Activated T-helper 2 cell treated with anti-CD3 and anti-CD28 coated beads, Interferon-gamma antibody, Interleukin-2, Interleukin-4, amounts not matched to agents 10 μg/mL and 5 μg/mL and 100 μg/mL, durations not matched to agents 14 hours and 24 hours and 36 hours (primary cell): ENCODE measurements at places on chromosomes 11 and 22.

DNA sequence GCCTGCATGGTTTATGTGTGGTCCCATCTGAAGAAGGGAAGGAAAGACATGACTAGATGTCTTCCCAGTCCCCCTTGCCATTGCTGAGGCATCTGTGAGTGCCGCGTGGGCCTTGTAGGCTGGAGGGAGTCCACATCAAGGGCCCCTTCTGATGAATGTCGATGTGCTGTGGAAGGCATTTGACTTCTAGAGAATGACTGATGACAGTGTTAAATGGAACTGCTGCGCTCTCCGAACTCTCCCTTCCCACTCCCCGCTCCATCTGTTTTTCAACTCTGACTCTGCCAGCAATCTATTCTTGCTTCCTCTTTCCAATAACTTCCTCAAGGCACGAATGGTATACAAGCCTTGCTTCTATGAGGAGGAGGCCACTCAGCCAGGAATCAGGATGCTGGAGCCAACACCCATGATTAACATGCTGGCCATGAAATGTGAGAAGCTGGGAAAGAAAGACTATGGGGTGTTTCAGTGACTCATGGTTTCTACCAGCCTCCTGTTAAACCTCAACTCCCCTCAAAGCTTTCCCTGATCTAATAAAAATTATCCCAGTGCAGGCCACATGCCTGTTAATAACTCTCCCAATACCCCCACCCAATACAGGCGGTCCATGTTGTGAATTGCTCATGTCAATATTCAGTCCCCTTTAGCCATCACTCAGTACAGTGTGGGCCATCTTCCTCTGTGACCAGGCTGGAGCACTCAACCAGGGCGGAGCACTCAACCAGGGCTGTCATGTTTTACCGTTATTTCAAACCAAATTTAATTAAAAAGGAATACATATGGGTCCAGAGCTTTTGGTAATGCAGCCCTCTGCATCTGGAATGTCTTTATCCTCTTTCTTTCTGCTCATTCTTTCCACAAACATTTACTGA, 46.4 kb upstream of the TBCEL start:
- H3K36me3 ChIP-seq = no peaks in the 10 kb centered on the region
- DNase-seq = no peak
- no peak overlapping the region for H3K27ac ChIP-seq
- no peak overlapping the region for H3K4me3 ChIP-seq
- H3K4me1 ChIP-seq = no peaks in the 10 kb centered on the region

- H3K27ac ChIP-seq = no peak overlapping the region
- H3K4me3 ChIP-seq = no peak overlapping the region
- H3K27me3 ChIP-seq = no peaks in the 10 kb centered on the region
- no peaks in the 10 kb centered on the region for H3K4me1 ChIP-seq
- no peak for DNase-seq
- no peaks in the 10 kb centered on the region for H3K36me3 ChIP-seq
Observed at GRCh38 chr22:34841331-34841771, 224.6 kb upstream of the ISX start.

DNA sequence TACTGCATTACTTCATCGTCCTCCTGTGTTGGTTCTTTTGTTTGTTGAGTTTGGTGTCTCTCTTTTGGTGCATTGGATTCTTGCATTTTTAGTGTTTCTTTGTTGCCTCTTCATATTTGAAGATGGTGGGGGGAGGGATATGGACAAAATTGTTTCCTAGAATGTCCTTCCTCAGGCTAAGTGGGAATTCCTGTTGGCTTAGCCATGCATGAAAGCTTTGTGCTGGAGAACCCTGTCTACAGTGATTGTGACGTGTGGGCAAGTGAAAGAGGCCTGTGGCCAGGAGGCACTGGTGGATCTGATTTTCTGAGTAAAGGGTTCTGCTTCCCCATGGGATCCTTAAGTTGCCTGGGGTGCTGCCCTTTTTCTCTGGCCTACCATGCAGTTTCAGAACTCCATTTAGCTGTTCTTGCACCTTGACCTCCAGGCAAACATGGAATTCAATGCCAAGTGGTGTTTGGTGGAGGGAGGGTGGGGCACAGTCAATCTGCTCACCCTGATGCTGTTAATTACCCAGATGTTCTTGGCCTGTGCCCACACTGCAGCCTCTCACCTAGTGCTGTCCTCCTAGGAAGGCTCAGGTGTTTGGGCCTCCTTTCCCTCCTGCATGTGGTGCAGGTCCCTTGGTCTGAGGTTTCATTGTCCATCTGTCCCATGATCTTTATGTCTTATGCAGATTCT, 46.3 kb upstream of the SLC22A12 start:
- H3K36me3 ChIP-seq = no peaks in the 10 kb centered on the region
- DNase-seq = no peak
- H3K27me3 ChIP-seq = peaks cover 6% of the 10 kb centered on the region
- no peak overlapping the region for H3K4me3 ChIP-seq
- H3K27ac ChIP-seq = no peak overlapping the region

DNA sequence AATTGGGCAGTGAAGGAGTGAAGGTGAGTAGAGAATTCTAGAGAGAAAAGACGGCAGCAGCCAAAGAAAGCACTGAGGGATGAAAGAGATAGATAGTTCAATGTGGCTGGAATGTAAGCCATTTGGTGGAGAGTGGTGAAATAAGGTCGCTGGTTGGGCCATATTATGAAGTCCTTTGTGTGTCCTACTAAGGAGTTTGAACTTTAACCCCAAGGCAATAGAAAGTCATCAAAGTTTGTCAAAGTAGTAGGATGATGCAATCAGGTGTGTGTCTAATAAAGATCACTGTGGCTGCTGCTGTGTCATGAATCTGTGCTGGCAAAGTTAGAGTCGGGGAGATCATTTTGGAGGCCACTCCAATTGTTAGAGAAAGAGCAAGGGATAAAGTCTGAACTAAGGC, 18.7 kb downstream of the RNF121 start:
- H3K27me3 ChIP-seq = no peaks in the 10 kb centered on the region
- no peak overlapping the region for H3K4me3 ChIP-seq
- H3K4me1 ChIP-seq = peaks cover 17% of the 10 kb centered on the region

- H3K27me3 ChIP-seq = peaks cover 10% of the 10 kb centered on the region
- H3K27ac ChIP-seq = no peak overlapping the region
- no peak for DNase-seq
- peaks cover 5% of the 10 kb centered on the region for H3K4me1 ChIP-seq
- H3K36me3 ChIP-seq = no peaks in the 10 kb centered on the region
- H3K4me3 ChIP-seq = no peak overlapping the region
Observed at GRCh38 chr11:94664346-94664745, 97.2 kb downstream of the PIWIL4 start.

- H3K4me3 ChIP-seq = no peak overlapping the region
- H3K27ac ChIP-seq = no peak overlapping the region
- H3K4me1 ChIP-seq = no peaks in the 10 kb centered on the region
- no peak for DNase-seq
- H3K27me3 ChIP-seq = peaks cover 4% of the 10 kb centered on the region
- H3K36me3 ChIP-seq = no peaks in the 10 kb centered on the region
Observed at GRCh38 chr11:44824300-44824704, 97.5 kb downstream of the TSPAN18 start.

- no peaks in the 10 kb centered on the region for H3K27me3 ChIP-seq
- H3K36me3 ChIP-seq = no peaks in the 10 kb centered on the region
- no peak for DNase-seq
- no peak overlapping the region for H3K4me3 ChIP-seq
Observed at GRCh38 chr11:126917531-126918204, 82.9 kb downstream of the KIRREL3 start.

DNA sequence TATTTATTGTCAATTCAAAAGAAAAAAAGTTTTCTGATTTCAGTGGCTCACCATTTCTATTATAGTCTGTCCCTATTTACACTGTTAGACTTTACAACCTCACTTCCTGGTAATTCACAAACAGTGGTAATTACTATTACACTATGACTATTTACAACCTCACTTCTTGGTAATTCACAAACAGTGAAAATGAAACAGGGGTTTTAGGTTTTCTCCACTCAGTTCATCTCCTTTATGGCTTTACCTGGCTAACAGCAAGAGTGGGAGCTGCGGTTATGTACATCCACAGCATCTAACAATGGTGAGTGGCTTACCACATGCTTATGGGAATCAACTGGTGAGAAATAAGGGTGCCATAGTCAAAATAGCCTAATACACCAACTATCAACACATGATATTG, 166.4 kb downstream of the CASP12 start:
- H3K36me3 ChIP-seq = no peaks in the 10 kb centered on the region
- H3K27ac ChIP-seq = no peak overlapping the region
- peaks cover 19% of the 10 kb centered on the region for H3K4me1 ChIP-seq
- DNase-seq = no peak
- H3K4me3 ChIP-seq = no peak overlapping the region

DNA sequence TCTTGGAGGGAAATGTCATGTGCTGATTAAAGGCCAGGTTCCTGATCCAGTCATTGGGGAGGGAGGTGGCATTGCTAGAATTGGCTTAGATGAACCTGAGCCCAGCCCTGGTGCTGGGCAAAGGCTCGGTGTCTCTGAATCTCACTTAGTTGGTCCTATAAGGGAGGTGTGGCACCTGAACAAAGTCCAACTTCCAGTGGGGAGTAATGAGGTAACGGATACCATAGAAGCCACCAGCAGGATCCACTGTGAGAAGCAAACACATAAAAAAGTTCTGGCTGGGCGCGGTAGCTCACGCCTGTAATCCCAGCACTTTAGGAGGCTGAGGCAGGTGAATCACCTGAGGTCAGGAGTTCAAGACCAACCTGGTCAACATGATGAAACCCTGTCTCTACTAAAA, 26.6 kb downstream of the PRDM11 start:
- no peak overlapping the region for H3K4me3 ChIP-seq
- H3K27ac ChIP-seq = no peak overlapping the region
- peaks cover 9% of the 10 kb centered on the region for H3K4me1 ChIP-seq

- no peak overlapping the region for H3K4me3 ChIP-seq
- H3K27ac ChIP-seq = no peak overlapping the region
- H3K27me3 ChIP-seq = peaks cover 3% of the 10 kb centered on the region
- no peak for DNase-seq
- peaks cover 15% of the 10 kb centered on the region for H3K4me1 ChIP-seq
- H3K36me3 ChIP-seq = no peaks in the 10 kb centered on the region
Observed at GRCh38 chr22:23133922-23134321, 7.9 kb downstream of the RSPH14 start.

DNA sequence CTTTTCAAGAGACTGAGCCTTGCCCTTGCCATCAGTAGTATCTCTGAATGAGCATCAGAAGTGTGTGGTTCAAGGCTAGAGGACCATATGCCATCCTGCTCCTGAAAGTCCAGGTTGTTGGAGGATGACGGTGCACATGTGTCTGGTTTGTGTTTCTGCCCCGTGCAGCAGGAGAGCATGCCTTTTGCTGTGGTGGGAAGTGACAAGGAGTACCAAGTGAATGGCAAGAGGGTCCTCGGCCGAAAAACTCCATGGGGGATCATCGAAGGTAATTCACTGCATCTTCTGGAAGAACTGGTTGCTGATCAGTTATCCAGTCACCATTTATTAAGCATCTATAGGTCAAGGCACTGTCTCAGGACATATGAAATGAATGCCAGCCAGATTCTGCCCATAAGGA, 6.1 kb upstream of the WBP2NL start:
- no peaks in the 10 kb centered on the region for H3K36me3 ChIP-seq
- H3K27me3 ChIP-seq = no peaks in the 10 kb centered on the region
- DNase-seq = no peak

DNA sequence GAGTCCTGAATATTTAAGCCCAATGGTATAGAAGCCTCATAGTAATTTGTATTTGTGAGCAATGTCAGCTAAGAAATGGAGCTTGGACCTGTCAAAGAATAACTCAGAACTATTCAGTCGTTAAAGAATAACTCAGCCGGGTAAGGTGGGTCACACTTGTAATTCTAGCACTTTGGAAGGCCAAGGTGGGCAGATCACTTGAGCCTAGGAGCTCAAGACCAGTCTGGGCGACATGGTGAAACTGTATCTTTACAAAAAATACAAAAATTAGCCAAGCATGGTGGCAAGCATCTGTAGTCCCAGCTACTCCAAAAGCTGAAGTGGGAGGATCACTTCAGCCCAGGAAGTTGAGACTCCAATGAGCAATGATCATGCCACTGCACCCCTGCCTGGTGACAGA, 1526.5 kb downstream of the LRRC4C start:
- no peaks in the 10 kb centered on the region for H3K4me1 ChIP-seq
- no peak overlapping the region for H3K4me3 ChIP-seq
- no peaks in the 10 kb centered on the region for H3K36me3 ChIP-seq
- DNase-seq = no peak
- no peaks in the 10 kb centered on the region for H3K27me3 ChIP-seq

DNA sequence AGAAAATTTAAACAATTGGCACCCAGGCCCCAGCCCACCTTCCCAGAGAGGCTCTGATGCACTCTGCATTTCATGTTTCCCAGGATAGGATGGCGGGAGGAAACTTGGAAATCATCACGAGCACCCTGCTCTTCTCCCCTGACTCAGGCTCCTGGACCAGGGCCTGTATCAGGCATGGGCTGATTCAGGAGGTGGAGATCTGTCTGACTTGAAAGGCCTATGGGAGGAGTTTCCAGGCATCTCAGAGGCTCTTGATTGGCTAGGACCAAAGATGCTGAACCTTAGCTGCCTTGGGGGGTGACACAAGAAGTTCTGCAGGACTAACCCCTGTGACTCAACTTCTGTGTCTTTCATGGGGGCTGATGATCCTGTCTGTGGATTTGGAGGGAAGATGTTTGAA, 106.2 kb downstream of the PKNOX2 start:
- no peaks in the 10 kb centered on the region for H3K4me1 ChIP-seq
- H3K36me3 ChIP-seq = no peaks in the 10 kb centered on the region
- DNase-seq = no peak
- H3K27ac ChIP-seq = no peak overlapping the region
- H3K4me3 ChIP-seq = no peak overlapping the region

DNA sequence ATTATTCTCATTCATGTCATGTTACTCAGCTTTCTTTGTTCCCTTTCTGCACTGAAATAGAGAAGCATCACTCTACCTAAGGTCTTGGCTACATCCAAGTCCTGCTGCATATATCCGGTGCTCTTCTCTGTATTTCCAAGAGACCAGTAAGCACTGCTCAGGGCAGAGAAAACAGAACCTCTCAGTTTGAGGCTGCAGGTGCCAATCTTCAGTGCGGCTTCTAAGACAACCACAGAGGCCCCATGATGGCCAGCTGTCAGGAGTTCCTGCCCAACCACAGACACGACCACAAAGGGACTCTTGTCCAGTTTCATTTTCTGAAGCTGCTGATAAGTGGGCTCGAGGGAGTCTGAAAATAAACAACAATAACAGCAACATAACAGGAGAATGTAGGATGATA, 378.4 kb upstream of the PITPNB start:
- no peak overlapping the region for H3K27ac ChIP-seq
- H3K4me1 ChIP-seq = peaks cover 20% of the 10 kb centered on the region
- no peak for DNase-seq
- H3K4me3 ChIP-seq = no peak overlapping the region
- peaks cover 2% of the 10 kb centered on the region for H3K27me3 ChIP-seq
- H3K36me3 ChIP-seq = no peaks in the 10 kb centered on the region

GRCh38 chr11:63818609-63819008, 5.4 kb downstream of the SPINDOC start:
- H3K36me3 ChIP-seq = peaks cover 71% of the 10 kb centered on the region
- DNase-seq = no peak
- no peak overlapping the region for H3K4me3 ChIP-seq
- H3K27me3 ChIP-seq = no peaks in the 10 kb centered on the region
- no peak overlapping the region for H3K27ac ChIP-seq

- no peaks in the 10 kb centered on the region for H3K27me3 ChIP-seq
- H3K4me1 ChIP-seq = peaks cover 3% of the 10 kb centered on the region
- H3K27ac ChIP-seq = no peak overlapping the region
- peaks cover 10% of the 10 kb centered on the region for H3K36me3 ChIP-seq
- DNase-seq = no peak
Observed at GRCh38 chr11:108914981-108915380, 250.1 kb downstream of the DDX10 start.
